NCI-H2227 treated with DMSO at 0.1 percent for 48 hours (cell line): ENCODE measurements at places on chromosomes 6 and 20.

- no peak for DNase-seq
These were observed 132.5 kb upstream of the FOXA2 start for GRCh38 chr20:22716821-22717351.

DNA sequence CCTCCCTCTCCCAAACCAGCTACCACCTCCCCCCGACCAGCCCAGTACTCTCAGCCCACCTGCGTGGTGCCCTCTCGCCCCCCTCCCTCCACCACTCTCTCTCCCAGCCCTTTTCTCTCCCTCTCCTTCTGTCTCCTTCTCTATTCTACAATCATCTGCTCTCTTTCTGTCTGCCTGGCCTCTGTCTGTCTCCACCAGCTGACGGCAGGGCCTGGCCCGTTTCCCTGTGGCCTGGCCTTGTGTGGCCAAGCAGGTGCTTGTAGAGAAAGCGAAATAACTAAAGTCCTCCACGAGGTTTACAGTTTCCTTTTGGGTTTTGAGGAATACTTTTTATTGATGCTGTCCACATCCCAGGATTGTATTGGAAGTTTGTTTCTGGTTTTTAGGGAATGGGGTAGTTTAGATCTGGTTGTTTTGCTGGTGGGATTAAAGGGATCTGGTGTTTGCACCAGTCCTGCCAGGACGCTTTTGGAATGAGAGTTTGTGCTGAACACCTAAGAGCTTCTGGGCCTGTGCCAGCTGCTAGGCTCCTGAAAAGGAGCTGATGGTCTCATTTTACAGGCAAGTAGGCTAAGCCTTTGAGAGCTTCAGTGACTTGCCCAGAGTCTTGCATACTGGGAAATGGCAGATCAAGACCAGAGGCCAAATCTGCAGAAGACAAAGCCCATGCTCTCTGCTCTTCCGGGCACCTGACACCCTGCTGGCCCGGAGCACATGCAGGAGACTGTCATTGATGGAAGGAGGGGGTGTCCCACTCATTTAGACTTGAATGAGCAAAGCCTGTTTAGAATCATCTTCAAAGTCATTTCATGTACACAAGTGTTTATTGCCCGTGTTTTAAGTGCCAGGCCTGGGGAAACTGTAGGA is 161.7 kb downstream of the SYCP2 start:
- DNase-seq, result no peak

DNA sequence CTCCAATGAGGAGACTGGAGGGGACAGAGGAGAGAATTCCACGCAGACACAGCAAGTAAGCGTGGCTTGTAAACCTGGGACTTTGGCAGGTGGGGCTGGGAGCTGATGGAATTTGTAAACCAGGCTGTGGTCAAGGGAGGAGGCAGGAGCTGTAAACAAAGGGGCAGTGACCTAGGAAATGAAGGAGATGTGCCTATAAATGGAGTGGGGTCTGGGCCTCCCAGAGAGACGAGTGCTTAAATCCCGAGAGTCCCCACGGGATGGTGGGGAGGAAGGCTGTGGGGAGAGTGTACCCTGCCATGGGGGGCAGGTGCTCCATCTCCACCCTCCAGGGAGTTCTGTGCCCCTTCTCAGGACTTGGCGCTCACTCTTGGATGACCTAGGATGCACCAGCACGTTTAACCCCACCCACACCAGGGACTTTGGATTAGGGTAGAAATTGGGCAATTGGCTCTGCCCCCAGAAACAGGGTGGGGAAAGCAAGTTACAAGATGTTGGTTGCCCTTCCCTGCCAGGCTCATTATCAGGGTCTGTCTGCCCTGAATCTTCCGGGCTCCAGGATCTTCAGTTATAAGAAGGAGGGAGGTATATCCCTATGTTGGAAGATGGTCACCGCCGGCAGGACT is 4.0 kb upstream of the DHX16 start:
- DNase-seq, result no peak

- no peak for DNase-seq
These were observed 337.0 kb downstream of the THBS2 start for GRCh38 chr6:168916576-168917211.

DNA sequence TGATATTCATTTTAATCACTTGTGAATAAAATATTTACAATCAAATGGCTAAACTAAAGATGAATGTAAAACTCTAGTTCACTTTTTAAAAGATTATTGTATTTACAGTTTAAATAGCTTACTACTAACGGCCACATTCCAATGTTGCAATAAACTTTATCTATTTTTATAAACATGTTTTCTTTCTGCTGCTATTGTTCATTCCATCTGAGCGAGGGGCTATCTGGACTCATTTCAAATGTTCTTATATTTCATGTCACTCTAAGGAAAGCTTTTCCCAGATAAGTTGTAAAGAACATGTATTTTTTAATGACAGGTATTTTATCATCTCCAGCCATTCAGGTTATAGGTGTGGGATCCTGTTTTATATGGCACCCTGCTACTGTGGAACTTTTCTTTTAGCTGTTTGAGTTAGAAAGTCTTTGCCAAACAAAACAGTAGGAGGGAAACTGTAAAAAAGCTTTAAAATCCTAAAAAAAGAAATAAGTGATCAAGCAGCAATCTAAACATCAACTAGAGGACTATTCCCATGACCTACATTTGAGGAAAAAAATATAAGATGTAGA is 42.5 kb downstream of the HMGCLL1 start:
- DNase-seq, result no peak

- no peak for DNase-seq
These were observed 2.8 kb upstream of the CEP43 start for GRCh38 chr6:166996406-166996805.

- DNase-seq, result no peak
These were observed 201.0 kb downstream of the LRFN2 start for GRCh38 chr6:40386200-40386599.

DNA sequence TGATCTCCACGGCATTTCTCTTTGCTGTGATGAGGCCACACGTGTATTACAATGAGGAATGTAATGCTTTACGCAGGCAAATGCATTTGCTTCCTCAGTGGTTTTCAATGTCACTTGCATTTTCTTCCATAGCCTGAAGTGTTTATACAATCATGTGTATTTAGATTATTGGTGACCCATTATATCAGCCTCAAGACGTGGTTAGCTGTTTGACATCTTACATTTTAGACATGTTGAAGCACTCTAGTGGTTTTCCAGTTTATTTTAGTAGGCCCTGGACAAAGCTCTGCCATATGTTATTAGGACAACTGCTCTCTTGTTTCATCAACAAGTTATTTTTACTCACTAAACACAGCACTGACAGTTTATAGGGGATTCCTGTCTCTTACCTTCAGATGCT is 200.4 kb downstream of the UTRN start:
- DNase-seq, result no peak

- DNase-seq, result peak; percentile 90
These were observed 4.2 kb downstream of the PRSS16 start for GRCh38 chr6:27251606-27252251.

DNA sequence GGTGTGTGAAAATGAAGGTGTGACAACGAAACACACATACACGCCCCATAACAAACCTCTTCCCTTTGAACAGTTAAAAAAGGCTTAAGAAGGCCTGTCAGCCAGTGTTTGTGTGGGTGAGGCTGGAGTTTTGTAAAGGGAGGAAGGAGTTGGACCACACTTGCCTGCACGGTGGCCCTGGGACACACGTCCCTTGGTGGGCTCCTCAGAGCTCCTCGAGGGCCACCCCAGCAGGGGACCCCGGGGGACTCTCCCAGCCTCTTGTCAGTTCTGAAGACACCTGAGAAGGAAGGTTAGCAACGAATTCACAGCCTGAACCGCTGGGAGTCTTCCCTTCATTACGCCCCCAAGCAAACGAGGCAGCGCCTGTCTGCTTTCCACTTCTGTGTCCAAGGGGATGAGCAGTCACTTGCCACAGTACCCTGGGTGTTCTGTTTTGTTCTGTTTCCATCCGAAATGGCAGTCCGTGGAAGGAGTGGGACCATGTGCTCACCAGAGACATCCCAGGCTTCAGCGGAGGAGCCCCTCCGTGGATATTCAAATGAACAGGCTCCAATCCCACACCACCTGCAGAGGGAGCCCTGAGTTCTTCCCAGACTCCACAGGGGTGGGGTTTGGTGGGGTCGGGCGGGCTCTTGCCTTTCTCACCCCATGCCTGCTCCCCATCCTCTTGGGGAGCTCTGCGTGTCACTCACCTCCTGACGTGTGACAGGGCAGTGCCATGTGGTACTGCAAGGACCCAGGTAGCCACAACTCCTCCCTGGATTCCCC is 68.6 kb downstream of the NRN1 start:
- no peak for DNase-seq

DNA sequence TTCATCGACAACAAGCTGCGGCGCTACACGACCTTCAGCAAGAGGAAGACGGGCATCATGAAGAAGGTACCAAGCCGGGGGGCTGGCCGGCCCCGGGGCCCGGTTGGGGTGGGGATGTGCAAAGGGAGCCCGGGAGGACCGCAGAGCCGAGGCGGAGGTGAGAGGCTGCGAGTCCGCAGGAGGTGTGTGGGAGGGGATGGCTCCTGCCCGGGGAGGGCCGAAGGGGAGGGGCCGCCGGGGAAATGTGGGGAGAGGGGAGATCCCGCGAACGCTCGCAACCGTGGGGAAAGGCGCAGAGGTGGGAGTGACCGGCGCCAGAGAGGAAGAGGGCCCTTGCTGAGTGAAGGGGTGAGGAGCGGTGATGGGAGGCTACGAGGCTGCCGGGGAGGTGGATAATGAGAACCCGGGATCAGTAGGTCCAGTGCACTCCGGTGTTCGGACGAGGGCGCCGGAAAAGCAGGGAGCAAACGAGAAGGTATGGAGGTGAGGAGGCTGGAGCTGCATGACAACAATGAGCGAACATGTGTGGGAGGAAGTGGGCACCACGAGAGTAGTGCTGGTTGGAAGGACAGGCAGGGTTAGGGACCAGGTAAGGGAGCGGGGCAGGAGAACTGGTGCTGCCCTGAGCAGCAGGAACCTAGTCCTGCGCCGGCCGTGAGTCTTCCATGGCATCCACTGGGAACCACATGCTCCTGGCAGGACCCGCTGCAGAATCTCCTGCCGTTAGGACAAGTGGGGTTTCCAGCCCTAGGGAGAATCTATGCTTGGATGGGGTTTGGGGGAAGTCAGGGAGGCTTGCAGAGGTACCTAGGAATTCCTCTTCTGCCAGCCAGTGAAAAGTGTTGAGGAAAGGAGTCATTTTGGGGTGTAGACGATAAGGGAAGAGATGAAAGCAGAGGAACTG is 1.3 kb downstream of the SRF start:
- no peak for DNase-seq

DNA sequence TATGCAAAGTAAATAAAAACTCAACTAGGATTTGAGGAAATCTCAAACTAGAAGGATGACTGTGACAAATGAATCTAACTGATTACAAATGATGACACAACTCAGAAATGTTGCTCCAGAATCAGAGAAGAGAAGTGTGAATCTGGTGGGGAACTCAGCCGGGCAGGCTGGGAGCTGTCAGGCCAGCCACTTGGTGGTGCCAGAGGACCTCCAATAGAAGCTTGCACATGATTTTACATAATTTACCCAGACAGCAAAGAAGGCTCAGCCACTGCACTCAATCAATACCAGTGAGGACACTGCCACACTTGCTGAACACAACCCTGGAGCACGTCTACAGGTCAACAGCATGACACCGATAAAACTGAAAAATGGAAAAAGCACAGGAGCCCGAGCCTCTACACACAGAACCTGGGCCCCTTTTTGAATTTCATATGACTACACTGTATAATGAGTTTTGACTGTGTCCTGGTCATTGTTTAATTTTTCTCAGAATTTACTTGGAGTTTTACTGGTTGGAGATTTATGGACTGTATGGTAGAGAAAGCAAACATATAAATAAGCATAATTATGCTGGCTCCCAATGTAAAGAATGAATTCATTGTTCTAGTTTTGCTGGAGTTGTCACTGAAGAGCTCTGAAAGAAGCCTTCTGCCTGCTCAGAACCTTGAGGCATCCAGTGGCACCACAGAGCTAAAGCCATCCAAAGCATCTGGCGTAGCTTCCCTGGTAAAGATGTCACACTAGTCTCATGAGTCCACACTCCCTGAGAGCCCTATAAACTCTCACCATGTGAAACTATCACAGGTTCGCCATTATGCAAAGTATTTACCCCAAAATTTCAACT is 296.5 kb downstream of the THBS2 start:
- DNase-seq, result peak; percentile 6

GRCh38 chr20:39424962-39425678 is 463.0 kb downstream of the DHX35 start:
- DNase-seq, result no peak

- no peak for DNase-seq
These were observed 231.3 kb upstream of the MARCKS start for GRCh38 chr6:113625850-113626249.

DNA sequence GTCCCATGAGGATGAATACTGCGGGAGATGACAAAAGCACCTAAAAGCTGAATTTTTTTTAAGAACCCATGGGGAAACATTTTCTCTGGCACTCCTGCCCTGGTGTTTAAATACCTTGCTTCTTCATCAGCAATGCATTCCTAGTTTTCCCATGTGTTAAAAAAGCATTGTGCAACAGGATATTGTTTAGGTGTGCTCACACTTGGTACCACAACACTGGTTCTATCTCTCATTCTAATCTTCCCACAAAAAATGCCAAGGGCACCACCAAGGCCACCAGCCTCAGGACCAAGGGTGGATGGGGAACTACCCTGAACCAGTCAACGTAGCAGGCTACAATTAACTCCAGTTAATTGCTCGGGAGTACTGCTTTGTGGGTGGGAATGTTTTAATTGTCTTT is 50.9 kb downstream of the ALDH5A1 start:
- no peak for DNase-seq

GRCh38 chr6:57064809-57065208 is 18.3 kb downstream of the KIAA1586 start:
- no peak for DNase-seq

DNA sequence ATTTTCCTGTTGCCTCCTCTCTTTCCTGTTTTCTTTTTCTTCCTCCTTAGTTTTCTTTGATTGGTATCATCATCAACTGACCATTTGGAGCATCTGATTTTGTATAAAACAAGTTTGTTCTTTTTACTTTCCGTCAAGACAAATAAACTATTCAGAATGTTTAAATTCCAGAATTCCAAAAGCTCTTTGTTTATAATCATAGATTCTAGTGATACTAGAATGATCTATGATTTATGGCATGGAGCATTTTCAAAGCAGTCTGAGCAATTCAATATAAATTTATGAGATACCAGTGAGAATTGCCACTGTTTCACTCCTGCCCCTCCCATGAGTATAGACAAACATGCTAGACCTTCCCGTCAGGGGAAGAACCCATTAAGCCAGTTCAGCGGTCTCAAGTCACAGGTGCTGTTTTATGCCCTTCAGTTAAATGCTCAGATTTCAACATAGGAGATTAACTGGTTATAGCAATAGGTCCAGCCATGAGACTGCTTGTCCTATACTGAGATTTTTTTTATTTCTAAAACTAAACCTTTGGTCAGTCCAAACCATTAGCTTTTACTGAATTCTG is 60.7 kb downstream of the GRIK2 start:
- peak; percentile 37 for DNase-seq

DNA sequence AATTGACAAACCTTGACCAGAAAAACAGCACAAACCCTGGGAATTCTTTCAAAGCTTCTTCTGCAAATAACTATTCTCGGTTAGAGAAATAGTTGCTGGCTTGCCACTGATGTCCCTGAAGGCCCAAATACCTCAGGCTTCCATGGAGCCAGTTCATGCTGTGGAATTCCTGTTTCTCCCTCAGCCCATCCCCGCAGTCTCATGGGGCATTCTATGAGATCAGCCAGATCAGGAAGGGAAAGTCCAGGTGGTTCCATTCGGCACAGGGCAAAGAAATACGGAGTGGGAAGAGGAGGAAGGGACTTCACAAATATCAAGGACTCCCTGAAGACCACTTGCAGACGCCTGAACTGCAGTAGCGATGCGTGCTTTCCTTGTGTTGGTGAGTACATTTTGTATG is 63.3 kb downstream of the MYLK4 start:
- DNase-seq, result no peak

- no peak for DNase-seq
These were observed 443.2 kb upstream of the JARID2 start for GRCh38 chr6:14802514-14803160.

GRCh38 chr6:33277663-33278391 is 904 bp downstream of the B3GALT4 start:
- DNase-seq, result no peak
